ENCODE measurements at places on chromosomes 6 and 20. TPM values are rescaled to one million over a fixed set of nuclear protein-coding genes. Genes with fewer than 3 reads are reported as not detected.

Gene GSTA1
- total RNA-seq: not detected

Gene OR2H2
- total RNA-seq: not detected

Gene RNF182
- total RNA-seq: 0.37 TPM

Gene DEFB113
- total RNA-seq: not detected

Gene HCRTR2
- not detected for total RNA-seq

Gene VSX1
- not detected for total RNA-seq

Gene SIRPA
- total RNA-seq: 39.7 TPM

Gene HLA-DRB1
- 91.3 TPM for total RNA-seq

Gene SNAI1
- total RNA-seq: 8.6 TPM

Gene VGLL2
- not detected for total RNA-seq

Gene LRRN4
- 0.19 TPM for total RNA-seq

Gene GMNN
- 7.5 TPM for total RNA-seq

Gene PNLDC1
- not detected for total RNA-seq

Gene OXT
- total RNA-seq: not detected

Gene DEFB114
- total RNA-seq: not detected

DNA sequence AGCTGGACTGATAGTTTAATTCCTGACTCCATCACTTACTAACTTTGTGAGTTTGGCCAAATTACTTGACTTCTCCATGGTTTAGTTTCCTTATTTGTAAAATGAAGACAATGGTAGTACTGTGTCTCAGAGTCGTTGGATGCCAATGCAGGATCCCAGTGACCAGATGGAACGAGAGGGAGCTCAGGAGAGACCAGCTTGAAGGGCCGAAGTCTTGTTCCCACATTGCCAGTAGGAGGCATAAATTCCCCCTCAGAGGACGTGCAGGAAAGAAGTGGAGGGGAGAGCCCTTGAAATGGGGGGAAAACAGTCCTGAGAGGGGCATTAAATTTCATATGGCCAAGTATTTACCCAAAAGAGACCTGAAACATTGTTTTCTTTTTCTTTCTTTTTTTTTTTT is 2.1 kb upstream of the MUC22 start:
- DNase-seq: no peak

DNA sequence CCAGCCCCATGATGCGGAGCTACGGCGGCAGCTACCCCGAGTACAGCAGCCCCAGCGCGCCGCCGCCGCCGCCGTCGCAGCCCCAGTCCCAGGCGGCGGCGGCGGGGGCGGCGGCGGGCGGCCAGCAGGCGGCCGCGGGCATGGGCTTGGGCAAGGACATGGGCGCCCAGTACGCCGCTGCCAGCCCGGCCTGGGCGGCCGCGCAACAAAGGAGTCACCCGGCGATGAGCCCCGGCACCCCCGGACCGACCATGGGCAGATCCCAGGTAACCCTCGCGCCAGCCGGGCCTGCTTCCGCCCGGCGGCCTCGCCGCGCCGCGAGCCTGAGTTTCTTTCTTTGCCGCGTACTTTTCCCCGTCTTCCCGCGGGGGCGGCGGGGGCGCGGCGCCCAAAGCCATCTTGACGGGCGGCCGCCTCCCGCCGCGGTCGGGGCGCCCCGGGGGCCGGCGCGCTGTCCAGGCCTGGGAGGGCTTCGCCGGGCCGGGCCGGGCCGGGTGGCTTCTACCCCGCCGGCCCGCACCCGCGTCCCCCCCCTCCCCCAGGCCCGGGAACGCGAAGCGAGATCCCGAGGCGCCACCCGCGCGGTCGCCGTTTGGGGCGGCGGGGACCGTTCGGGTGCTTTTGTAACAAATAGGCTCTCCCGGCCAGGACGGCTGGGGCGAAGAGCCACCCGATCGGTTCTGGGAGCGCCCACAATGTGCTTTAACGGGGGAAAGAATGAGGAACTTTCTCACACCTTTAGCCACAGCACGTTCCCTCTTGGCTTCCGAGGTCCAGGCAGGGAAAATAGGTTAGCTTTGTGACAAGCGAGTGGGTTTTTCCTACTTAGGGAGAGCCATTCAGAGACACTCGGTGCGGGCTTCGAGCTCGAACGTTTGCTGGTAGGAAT is 2.3 kb downstream of the ARID1B start:
- peak; percentile 82 for DNase-seq

DNA sequence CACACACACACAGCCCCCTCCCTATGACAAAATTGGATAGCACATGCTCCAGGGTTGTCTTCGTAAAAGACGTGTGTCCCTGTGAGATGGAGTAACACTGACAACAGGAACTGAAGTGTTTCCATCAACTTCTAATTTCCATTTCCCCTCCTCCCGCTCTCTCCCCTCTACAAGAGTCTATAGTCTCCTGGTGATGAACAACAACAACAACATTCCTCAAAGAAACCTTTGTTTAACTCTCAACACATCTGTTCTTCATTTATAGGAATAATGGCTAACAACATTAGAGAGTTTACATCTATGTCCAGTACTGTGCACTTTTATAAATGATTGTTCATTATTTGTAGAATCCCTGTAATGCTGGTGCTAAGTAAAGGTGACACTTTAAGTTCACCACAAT is 205.8 kb upstream of the SSTR4 start:
- no peak for DNase-seq

DNA sequence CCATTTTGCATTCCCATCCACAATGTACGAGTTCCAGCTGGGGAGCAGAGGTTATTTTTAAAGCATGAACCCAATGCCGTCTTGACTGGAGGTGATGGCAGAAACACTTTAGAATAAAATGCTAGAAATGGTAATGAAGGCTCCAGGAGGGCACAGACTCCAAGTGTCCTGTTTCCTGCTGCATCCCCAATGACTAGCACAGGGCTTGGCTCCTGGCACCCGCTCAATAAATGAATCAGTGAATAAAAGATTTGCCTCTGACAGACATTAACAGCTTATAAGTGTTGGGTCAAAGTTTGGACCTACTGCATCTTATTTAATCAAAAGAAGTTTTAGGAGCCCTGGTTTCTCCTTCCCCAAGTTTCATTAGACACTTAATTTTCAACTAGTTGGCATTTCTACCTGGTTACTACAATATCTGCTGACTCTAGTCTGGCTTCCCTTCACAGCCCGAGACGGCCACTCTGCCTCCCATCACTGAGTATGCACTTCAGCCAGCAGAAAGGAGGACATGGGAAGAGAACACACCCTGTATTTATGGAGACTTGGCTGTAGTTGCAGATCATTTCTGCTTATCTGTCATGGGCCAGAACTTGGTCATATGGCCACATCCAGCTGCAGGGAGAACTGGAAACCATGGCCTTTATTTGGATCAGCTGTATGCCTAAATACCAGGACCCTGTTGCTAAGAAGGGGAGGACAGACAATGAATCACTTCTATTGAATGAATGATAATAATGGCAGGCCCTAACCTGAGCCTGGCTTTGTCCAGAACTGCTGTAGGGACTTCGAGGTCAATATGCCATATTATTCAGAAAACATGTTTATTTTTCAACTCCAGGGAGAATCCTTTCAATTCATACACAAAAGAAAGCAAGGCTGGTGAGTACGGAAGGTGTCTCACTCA is 63.1 kb downstream of the TTI1 start:
- DNase-seq: no peak

DNA sequence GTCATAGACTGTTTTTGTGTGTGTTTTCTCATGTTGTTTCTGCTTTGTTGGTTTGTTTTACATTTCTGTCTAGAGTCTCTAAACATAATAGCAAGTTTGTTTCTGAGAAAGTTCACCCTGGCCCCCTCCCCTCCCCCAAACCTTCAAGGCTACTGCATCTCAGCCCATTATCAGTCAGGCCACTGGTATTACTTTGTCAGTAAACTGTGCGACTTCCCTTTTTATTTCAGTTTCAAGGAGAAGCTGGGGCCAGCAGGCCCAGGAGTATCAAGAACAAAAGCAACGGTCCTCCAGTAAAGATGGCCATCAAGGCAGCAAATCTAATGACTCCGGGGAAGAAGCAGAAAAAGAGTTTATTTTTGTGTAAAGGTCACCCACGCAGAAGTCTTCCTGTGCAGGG is 32.8 kb upstream of the SCGN start:
- DNase-seq: no peak

DNA sequence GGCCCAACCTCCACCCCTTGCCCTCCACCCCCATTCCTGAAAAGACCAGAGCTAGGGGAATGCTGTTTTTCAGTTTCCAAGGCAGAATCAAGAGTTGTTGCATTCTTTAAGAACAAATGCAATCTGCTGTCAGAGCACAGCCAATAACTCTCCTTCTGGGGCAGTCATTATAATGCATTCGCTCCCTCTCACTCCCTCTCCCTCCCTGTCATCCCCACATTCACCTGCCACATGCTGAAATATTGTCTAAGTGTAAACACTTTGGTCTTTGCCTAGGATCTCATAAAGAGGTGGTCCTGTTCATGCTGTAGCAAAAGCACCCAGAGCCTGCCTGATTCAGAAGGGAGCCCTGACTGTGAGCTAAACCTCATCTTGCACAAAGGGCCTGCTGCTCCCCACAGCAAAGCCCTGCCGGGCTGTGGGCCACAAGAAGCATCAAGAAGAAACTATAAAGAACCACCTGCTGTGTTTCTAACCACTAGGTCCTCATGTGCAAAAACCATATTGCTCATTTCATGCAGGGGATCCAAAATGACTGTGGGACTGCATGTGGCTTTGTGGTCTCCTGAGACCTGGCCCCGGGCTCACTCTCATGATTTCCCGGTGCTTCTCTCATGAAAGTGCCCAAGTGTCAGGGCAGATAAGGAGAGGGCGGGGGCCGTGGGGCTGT is 85.6 kb downstream of the GPR6 start:
- DNase-seq: no peak

GRCh38 chr20:29742699-29743100 is 1514.8 kb upstream of the DEFB115 start:
- DNase-seq: no peak

GRCh38 chr6:43508481-43509141 is 1.5 kb downstream of the LRRC73 start:
- DNase-seq: no peak

- no peak for DNase-seq
These were observed 17.2 kb downstream of the COL19A1 start for GRCh38 chr6:69883551-69883950.

- DNase-seq: no peak
These were observed 199.1 kb downstream of the COL9A1 start for GRCh38 chr6:70103798-70104197.

GRCh38 chr20:38369389-38369788 is 23.1 kb downstream of the LBP start:
- DNase-seq: no peak

DNA sequence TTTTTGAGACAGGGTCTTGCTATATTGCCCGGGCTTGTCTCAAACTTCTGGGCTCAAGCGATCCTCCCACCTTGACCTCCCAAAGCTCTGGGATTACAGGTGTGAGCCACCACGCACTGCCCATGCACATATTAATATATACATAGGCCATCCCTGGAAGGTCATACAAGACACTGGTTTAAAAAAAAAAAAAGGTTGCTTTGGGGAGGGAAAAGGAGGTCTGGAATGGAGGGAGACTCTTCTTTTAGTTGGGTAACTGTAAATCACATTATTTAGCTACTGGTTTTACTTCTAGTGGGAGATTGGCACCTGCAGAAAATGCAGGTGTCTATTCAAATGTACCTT is 4.1 kb upstream of the SNAI1 start:
- no peak for DNase-seq

DNA sequence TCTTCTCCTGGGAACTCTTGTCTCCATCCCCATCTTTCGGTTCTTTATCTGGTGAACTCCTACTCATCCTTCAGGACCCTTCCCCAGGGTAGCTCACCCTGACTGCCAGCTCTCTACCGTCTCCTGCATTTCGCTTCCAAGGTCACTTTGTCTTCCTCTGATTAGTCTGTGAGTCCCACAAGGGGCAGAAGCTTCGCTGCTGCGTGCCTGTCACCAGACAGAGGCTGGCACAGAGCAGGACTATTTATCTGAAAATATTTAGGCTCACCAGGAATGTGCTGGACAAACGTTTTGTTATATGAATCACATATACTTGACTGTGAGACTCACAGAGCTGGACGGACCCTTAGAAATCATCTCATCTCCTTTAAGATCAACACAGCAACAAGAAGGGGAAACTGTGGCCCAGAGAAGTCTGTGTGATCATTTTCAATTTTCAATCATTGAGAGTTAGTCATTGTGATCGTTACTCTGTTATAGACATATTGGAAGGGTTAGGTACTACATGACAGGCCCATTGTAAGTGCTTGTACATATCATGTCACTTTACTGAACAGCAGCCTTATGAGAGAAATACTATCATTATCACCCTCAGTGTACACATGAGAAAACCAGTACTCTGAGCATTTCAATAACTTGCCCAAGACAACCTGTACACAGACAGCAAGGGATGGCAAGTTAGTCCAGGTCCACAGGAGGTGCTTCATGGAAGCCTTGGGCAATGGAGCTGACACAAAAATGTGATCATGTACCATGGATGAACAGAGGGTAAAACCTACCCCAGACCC is 51.4 kb downstream of the JPH2 start:
- no peak for DNase-seq

GRCh38 chr20:5001174-5002076 is at the start of gene SLC23A2:
SLC23A2 (minus strand) TSS chr20:5001510; CDS start chr20:4932562, 68,948 bp downstream.
- DNase-seq: peak; percentile 85

- DNase-seq: no peak
These were observed 3.7 kb upstream of the MCM3 start for GRCh38 chr6:52288216-52288615.

GRCh38 chr6:72636215-72636614 is 14.4 kb downstream of the KCNQ5 start:
- no peak for DNase-seq

DNA sequence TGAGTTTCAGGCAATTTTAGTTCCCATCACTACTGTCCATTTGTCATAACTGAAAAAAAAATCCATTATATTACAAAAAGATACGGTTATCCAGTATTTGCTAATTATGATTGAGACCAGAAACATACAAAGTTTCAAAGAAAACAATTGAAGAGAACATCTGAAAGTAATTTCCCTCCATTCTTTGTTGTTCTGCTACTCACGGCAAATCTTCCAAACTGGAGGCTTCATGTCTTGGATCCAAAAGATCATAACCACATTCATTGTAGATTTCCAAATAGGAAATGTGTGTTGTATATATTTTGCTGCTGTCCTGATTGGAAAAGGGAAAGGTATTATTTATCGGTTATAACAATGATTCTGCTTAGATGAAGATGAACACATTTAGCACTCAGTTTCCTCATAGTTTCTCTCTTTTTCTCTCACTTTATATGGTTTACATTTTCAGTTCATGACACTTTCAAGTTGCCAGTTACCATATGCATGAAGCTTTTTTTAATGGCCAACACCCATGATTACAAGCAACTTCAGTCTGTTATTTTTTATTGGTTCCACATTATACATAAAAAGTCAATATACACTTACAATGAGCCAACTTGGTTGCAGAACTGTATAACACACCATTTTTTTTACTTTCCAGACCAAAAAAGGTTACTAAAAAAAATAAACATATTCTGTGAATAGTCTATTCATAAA is 90.4 kb downstream of the KIF6 start:
- DNase-seq: no peak

GRCh38 chr6:139394027-139394649 is 19.7 kb upstream of the CITED2 start:
- DNase-seq: no peak

- no peak for DNase-seq
These were observed 81.2 kb upstream of the CCN6 start for GRCh38 chr6:111972745-111973117.
